ENCODE measurements at places on chromosomes 16 and 17.

GRCh38 chr17:13320046-13320785 lies 281.5 kb downstream of the HS3ST3A1 start:
- DNase-seq, result no peak

- peak; percentile 64 for DNase-seq
Observed at GRCh38 chr16:9256196-9256595, 164.8 kb downstream of the HAPSTR1 start.

DNA sequence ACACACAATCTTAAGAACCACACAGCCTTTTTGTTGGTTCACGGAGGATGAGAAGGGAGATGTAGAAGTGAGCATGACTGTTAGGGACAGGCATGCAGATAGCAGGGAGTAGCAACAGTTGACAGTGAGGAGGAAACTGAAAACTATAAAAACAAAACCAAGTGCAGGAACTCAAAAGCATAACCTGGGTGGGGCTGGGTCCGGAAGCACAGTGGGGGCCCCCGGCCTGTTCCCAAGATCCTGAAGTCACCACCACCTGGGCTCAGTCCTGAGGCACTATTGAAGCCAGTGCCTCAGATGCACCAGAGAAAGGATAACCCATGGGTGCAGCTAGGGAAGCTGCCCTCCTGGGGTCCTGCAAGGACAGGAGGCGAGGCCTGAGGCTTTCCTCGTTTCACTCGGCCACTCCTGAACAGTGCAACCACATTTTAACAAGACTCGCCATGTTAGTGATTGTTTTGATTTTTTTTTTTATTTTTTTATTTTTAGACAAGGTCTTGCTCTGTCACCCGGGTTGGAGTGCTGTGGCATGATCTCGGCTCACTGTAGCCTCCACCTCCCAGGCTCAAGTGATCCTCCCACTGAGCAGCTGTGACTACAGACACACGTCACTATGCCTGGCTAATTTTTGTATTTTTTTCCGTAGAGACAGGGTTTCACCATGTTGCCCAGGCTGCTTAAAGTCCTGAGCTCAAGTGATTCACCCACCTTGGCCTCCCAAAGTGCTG lies 27.7 kb upstream of the CBX4 start:
- DNase-seq, result no peak

DNA sequence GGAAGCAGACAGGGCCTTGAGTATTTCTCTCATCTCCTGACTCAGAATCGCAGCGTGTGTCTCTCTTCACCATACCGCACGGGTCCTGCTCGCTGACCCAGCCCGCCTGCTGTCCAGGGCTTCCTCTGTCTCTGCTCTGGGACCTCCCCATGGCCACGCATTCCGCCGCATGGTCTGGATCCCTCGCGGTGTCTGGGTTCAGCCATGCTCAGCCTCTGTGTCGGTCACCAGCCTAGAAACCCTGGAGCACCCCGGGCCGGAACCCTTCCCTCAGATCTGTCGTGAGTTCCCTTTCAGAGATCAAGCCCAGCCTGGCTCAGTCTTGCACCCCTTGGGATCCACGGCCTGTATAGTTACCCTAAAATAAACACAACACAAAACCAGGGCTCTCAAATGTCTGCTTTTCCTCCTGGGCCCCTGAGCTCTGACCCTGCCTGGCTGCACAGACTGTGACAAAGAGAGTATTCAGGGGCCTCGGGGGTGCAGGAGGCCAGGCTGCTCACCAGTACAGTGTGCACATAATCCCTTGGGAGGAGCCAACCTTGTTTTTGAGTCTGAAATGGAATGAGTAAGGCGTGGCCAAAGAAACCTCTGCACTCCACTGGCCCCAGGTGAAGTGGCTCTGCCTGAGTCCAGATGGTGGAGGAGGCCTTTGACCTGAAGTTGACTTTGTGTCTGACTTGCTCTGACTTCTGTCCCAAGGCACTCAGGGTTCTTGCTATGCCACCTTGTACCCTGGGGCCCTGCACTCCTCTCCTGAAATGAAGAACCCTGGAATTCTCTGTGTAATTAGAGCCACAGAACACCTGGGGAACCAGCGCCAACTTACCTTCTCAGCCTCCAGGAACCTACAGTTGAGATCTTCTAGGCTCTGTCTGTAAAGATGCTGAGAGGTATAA lies 5.8 kb upstream of the SPIRE2 start:
- no peak for DNase-seq
